ENCODE measurements at places on chromosomes 3 and 15.

DNA sequence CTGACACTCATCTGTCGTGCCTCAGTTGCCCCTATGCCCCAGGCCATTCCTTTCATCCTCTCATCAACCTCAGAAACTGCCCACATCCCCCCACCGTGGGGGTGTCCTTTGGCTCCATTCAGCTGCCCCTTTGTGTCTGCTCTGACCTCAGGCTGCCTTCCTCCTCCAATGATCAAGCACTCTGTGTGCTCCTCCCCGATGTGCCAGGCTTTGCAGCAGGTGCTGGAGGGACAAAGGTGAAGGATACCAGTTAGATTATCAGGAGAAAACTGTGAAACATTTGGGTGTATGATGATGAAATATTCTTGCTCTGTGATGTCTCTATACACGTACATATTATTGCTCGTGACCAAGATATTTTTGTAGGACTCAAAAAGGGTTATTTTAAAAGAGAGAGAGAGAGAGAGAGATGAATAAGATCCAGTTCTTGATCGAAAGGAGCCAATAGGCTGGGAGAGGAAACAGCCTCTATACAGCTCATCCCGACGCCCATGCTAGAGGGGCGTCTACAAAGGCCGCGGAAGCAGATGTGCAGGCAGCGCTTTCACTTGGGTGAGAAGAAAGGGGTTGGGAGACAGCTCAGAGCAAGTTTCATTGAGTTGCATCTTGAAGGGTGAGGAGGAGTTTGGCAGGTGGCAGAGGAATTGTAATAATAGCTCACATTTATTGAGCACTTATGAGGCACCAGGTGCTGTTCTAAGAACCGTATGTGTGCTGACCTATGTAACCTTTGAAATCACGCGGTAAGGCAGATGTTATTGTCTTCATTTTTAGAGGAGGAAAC, 28.3 kb upstream of the ADCY5 start:
- DNase-seq = no peak

DNA sequence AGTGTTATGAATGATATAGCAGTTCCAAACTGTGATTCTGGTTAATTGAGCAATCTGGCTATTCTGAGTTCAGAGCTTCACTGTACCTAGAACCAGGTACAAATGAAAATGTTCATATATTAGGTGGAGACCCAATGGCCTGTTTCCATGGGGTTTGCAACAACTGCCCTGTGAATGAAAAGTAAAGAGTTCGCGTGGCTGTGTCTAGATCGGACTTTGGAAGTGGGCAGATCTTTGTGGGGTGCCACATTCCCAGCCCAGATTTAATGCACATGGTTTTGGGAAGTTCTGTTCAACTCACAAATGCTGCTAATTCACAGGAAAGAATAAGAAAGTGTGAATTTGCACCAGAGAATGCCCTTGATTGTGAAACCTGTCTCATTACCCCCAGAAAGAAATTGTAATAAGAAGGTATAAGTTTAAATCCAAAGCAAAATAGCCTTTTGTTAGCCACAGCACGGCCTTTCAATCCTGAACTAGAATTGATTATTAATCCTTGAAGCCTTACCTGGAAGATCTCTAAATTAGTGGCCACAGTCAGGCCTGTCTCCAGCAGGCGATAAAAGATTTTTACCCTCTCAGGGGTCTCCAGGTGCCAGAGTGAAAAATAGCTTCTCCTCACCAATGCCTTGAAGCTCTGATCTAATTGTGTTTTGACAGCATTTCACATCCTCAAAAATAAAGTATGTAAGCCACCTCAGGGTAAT, 22.6 kb downstream of the WHAMM start:
- no peak for DNase-seq

GRCh38 chr3:111541391-111541790, 606 bp upstream of the CD96 start:
- DNase-seq = no peak

DNA sequence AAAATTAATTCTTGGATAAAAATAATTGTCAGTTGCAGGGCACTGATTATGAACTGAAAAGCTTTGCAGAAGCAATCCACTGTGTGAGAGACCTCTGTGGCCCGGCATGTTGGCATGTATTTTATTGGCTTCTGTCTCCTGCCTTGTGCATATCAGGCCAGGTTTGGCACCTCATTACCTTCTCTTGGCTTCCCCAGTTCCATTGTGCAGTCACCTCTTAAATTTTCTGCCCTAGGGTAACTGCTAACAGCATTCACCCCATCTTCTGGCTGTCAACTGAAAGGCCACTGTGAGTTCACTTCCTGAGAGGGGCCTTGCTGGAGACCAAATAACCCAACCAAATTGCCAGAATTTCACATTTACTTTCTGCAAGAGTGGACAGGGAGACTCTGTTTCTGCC, 92.7 kb upstream of the RARB start:
- DNase-seq = no peak

DNA sequence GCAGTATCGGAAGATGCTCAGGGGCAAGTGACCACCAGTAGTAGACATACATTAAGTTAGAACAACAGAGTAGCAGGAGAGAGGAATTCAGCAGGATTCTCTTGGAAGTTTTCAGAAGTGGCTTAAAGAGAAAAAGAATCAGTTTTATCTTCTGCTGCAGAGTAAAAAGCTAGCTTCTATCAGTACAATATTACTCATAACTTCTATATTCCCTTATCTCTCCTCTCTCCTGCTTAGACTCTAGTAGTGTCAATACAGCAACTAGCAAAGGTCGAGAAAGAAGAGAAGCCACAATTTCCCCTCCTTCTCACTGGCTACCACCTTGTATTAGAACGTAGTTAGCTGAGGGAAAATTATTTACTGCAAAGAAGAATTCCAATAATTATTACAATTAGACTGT, 539.7 kb downstream of the DIPK2A start:
- DNase-seq = no peak

GRCh38 chr15:88654430-88655102, 15.8 kb downstream of the ISG20 start:
- no peak for DNase-seq

DNA sequence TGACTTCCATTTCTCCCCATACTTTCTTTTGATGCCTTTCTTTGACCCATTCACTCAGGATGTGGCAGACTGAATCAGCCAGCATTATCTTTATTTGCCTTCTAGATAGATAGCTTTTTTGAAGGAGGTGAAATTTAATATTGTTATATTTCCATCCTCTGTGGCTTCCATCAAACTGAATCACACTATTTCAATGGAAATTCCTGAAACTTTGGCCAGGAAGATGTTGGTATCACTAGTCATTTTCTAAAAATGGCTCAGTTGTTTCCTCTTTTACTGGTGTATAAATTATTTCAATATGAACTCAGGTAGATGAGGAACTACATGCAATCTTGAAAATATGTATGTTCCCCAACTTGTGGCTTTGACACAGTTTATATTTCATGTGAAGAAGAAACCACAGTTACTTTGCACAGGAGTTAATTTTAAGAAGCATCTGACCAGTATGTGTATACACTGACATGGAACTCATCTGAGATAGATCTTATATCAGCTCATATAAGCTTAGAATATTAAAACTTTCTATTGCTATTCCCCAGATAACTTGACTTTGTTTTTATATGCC, 248.3 kb downstream of the CGGBP1 start:
- no peak for DNase-seq

DNA sequence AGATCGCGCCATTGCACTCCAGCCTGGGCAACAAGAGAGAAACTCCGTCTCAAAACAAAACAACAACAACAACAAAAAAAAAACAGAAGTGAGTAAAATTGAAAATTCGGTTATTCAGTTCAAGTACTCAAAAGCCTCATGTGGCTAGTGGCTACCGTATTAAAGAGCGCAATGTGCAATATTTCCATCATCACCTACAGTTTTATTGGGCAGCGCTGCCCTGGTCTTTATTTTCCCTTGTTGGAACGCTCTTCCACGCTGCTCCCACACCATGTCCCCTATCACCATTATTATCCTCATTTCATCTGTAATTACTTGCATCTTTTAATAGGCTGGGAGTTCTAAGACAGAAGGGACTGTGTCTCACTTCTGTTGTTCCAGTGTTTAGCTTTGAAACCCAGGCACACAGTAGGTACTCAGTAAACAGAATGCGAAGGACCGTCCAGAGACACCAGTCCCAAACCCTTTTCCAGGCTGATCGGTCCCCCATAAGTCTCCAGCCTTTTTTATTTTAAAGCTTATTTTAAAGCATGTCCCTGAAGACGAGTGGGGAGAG, 423 bp upstream of the HACD3 start:
- DNase-seq = no peak

- DNase-seq = no peak
Observed at GRCh38 chr15:42595626-42596240, 20.3 kb downstream of the STARD9 start.

- DNase-seq = no peak
Observed at GRCh38 chr15:42921342-42921731, 759 bp upstream of the TTBK2 start.

DNA sequence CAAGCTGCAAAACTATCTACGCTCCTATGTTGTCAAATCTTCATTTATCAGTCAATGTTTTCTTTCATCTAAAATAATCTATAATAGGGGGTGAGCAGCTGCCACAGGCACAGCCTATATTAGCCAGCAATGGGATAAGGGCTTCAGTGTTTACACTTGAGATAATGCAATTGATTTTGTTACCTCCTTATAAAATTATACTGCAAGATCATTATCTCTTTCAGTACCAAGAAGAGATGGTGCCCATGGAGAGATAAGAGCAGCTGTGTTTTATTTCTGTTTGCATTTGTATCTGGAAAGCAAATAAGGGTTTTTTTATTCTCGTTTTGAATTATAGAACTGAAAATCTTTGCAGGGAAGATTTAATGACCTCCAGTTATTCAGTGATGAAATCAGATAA, 68.9 kb downstream of the PLD1 start:
- no peak for DNase-seq

DNA sequence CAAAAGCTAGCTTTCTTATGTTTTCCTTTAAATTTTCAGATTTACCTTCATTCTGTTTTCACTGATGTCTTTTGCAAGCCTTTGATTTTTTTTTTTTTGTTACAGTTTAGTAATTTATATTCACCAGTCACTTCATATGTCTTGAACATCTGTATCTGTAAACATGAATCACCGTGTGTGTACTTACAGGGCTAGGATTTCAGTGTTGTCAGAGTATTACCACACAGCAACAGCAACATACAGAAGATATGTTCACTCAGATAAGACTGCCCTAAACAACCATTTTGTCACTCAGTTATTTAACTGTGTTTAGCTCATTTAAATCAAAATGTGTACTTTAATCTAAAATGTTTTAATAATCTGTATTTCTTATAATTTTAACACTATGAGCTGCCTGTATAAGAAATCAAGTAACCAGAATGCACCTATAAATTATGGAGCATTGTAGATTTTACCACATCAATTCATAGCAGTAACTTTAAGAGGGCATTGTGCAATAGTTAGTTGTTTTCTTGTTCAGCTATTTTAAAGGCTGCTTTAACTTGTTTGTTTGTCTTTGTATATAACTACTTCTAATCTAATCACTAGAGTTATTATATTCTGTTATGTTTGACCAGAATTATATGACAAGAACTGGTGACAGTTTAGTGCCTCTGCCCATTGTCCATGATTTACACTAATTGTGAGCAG, 50.4 kb downstream of the GHSR start:
- DNase-seq = no peak

GRCh38 chr3:13470894-13471574, 9.1 kb upstream of the HDAC11 start:
- no peak for DNase-seq

- no peak for DNase-seq
Observed at GRCh38 chr3:194251007-194251406, 100.1 kb downstream of the CPN2 start.

GRCh38 chr15:60541481-60542299, 62.7 kb upstream of the ICE2 start:
- no peak for DNase-seq

DNA sequence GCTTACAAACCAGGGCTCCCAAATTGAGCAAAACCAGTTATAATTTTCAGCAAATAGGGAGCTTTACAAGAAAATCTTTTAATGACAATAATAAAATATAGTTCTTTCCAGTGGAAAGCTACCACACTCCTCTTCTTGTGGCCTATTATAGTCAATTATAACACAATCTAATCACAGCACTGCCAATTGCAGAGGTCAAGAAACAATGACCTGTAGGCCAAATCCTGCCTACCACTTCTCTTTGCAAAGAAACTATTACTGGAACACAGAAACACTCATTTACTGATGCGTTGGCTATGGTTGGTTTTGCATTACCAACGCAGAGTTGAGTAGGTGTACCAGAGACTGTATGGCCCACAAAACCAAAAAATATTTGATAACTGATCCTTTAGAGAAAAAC, 110.5 kb downstream of the WDR72 start:
- no peak for DNase-seq
